ENCODE measurements at places on chromosomes 2 and 18.
A peak's percentile ranks its signal among the peaks of the same experiment; 100 is the strongest.

- H3K4me1 ChIP-seq, result peaks cover 20% of the 10 kb centered on the region
- no peak for DNase-seq
Measured at GRCh38 chr18:8034674-8035073, 467.6 kb downstream of the PTPRM start.

GRCh38 chr18:6219116-6219717 is 195.5 kb downstream of the L3MBTL4 start:
- peak; percentile 77 for DNase-seq
- H3K4me3 ChIP-seq, result no peak overlapping the region
- no peaks in the 10 kb centered on the region for H3K4me1 ChIP-seq
- no peaks in the 10 kb centered on the region for H3K36me3 ChIP-seq
- no peaks in the 10 kb centered on the region for H3K27me3 ChIP-seq

GRCh38 chr2:71410696-71411095 is 42.7 kb upstream of the DYSF start:
- no peaks in the 10 kb centered on the region for H3K27me3 ChIP-seq
- DNase-seq, result no peak
- peaks cover 45% of the 10 kb centered on the region for H3K36me3 ChIP-seq

GRCh38 chr2:175048275-175048674 is 43.1 kb upstream of the CHN1 start:
- H3K36me3 ChIP-seq, result no peaks in the 10 kb centered on the region
- DNase-seq, result no peak
- no peaks in the 10 kb centered on the region for H3K27me3 ChIP-seq
- H3K4me3 ChIP-seq, result no peak overlapping the region

DNA sequence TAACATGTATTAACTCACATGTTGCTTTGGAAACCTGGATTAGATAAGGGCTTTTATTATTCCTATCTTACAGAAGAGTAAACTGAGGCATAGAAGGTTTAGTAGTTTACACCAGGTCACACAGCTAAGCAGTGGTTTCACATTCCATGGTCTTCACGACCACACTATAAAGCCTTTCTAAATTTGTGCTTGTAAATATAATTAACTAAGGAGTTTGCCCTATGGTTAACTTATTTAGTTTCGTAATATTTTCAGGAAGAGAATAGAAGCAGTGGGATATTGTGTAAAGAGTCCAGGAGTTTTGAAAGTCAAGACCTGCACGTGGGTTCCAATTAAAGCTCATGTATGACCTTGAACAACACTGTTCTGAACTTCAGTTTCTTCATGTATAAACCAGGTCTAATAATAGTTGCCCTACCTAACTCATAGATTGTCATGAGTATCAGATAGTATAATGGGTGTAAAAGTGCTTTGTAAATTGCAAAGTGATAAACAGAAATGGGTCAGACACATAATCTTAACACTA is 19.5 kb upstream of the SOS1 start:
- no peaks in the 10 kb centered on the region for H3K36me3 ChIP-seq
- H3K27ac ChIP-seq, result peak overlapping the region; percentile 82
- peaks cover 31% of the 10 kb centered on the region for H3K4me1 ChIP-seq

GRCh38 chr2:209512971-209513370 is 89.1 kb downstream of the MAP2 start:
- peaks cover under 1% of the 10 kb centered on the region for H3K36me3 ChIP-seq
- no peak for DNase-seq
- H3K27me3 ChIP-seq, result peaks cover 82% of the 10 kb centered on the region
- no peak overlapping the region for H3K27ac ChIP-seq
- no peak overlapping the region for H3K4me3 ChIP-seq

- no peak overlapping the region for H3K27ac ChIP-seq
- H3K27me3 ChIP-seq, result no peaks in the 10 kb centered on the region
- DNase-seq, result no peak
- no peak overlapping the region for H3K4me3 ChIP-seq
Measured at GRCh38 chr2:179744401-179744800, 117.0 kb downstream of the ZNF385B start.

DNA sequence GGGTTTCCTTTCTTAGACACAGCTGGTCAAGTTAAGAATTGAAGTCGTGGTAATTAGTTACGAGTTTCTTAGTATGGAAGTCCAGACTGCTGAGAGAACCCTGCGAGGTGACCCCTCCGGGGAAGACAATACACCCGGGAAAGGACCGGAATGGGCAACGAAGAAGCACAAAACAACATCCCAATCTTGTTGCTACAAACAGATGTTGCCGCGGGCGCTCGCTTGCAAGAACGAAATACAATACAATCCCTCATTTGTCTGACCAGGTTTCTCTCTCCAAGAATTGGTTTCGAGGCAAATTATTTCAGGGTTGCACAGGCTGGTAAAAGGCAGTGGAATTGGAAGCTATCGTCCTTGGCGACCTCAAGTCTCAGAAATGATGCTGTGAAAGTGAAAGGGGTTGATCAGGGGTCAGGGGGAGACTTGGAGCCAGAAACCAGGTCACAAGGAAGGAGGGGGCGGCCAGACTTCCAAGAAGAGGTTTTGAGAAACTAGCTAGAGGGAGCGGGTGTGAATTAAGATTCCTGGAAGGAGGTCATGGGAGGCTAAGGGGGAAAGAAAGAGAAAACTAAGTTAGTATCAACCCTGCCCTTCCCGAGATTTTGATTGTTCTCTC is 401.9 kb downstream of the HRH4 start:
- H3K27me3 ChIP-seq, result no peaks in the 10 kb centered on the region
- peak; percentile 21 for DNase-seq
- peaks cover 25% of the 10 kb centered on the region for H3K4me1 ChIP-seq
- peak overlapping the region; percentile 69 for H3K27ac ChIP-seq
- no peaks in the 10 kb centered on the region for H3K36me3 ChIP-seq

- no peak overlapping the region for H3K27ac ChIP-seq
- DNase-seq, result no peak
- peaks cover 32% of the 10 kb centered on the region for H3K27me3 ChIP-seq
- H3K36me3 ChIP-seq, result no peaks in the 10 kb centered on the region
- H3K4me1 ChIP-seq, result peaks cover 16% of the 10 kb centered on the region
- no peak overlapping the region for H3K4me3 ChIP-seq
Measured at GRCh38 chr2:69010437-69011194, 2.4 kb upstream of the ANTXR1 start.

- no peak overlapping the region for H3K27ac ChIP-seq
- H3K4me1 ChIP-seq, result peaks cover 40% of the 10 kb centered on the region
- no peak overlapping the region for H3K4me3 ChIP-seq
- no peaks in the 10 kb centered on the region for H3K36me3 ChIP-seq
- no peaks in the 10 kb centered on the region for H3K27me3 ChIP-seq
Measured at GRCh38 chr18:31204166-31204565, 41.5 kb upstream of the DSC1 start.

DNA sequence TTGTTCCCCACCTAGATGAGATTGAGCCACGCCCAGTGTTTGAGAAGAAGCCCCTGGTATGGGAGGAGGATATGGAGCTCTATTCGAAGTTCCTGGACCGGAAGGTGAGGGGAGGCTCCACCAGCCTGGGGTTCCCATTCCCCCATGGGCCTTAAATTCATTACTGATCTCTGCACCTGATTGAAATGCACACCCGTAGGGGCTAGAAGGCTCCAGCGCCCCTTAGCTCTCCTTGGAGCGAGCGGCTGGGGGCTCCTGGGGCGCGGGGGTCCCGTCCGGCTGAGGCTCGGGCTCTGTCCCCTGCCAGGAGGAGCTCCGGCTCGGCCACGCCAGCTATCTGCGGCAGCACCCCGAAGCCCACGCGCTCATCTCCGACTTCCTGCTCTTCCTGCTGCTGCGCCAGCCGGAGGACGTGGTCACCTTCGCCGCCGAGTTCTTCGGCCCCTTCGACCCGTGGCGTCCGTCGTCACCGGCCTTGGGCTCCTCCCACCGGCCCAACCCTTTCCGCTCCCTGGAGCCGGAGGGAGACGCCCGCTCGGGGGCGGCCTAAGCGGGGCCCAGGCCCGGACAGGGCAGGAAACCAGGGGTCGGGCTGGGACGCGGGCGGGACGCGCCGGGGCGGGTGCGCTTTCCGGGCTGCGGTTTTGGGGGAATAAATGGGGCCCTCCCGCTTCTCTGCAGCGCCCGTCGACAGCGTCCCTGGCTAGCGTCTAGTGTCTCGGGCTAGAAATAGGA is 10.9 kb downstream of the CATIP start:
- peaks cover 6% of the 10 kb centered on the region for H3K4me1 ChIP-seq
- H3K27me3 ChIP-seq, result no peaks in the 10 kb centered on the region
- no peaks in the 10 kb centered on the region for H3K36me3 ChIP-seq
- peak overlapping the region; percentile 65 for H3K27ac ChIP-seq
- H3K4me3 ChIP-seq, result peak overlapping the region; percentile 77

- H3K27me3 ChIP-seq, result no peaks in the 10 kb centered on the region
- no peaks in the 10 kb centered on the region for H3K36me3 ChIP-seq
- no peak for DNase-seq
- H3K4me3 ChIP-seq, result no peak overlapping the region
Measured at GRCh38 chr2:205375461-205376448, 306.5 kb upstream of the NRP2 start.
